ENCODE measurements at places on chromosomes 7 and 10.
A peak's percentile ranks its signal among the peaks of the same experiment; 100 is the strongest.

- no peak for DNase-seq
Measured at GRCh38 chr10:13703997-13704536, 117.3 kb downstream of the PRPF18 start.

GRCh38 chr7:98341106-98341505, 59.6 kb downstream of the BRI3 start:
- no peak for DNase-seq

DNA sequence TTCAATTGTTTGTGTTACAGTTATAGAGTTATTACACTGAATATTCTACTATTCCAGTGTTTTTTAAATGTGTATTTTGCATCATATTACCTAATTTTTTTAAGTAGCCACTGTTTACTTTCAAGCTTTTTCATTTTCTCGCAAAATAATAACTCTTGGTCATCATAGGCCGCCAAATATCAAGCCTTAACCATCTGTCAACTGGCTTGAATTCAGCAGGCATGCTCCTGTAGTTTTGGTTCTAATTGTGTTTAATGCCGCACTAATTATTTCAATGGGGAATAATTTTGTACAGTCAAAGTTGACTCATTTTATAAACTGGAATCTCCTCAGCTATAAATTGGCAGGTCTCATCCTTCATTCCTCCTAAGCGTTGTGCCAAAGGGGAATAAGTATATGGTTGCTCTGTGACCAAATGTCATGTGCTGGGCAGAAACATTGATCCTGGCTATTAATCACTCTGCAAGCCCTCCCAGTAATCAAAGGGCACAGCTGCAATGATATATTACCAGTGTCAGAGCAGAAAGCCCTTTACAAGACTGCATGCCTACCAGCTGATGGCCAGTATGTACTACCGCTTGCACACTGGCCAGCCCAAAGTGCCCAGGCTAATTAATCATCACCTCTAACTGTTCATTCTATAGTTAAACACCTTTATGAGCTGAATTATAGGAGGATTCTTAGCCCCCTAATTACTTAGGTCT, 74.8 kb downstream of the SKAP2 start:
- DNase-seq, result no peak

DNA sequence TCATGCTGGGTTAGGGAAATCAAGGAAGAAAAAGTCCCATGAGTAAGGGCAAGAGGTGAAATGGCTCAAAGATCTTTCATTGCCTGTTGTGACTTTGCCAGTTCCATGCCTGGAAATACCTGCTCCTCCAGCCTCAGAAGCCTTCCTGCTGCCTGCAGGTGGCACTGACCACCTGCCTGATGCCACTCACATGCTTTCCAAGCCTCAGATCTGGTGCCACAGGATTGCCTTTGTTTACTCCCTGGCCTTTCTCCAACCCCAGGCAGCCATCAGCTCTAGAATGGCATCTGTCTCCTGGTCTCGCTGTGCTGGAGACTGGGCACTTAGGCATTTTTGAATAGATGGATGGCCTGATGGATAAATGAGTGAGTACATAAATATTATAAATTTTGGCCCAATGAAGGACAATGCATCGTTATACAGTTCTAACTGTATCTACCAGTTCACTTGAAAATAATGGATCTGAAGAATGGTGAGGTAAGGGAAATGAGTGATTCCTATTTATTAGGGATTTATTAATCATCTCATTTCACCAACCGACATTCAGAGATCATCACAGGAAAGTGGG, 657.2 kb downstream of the INHBA start:
- DNase-seq, result peak; percentile 46

DNA sequence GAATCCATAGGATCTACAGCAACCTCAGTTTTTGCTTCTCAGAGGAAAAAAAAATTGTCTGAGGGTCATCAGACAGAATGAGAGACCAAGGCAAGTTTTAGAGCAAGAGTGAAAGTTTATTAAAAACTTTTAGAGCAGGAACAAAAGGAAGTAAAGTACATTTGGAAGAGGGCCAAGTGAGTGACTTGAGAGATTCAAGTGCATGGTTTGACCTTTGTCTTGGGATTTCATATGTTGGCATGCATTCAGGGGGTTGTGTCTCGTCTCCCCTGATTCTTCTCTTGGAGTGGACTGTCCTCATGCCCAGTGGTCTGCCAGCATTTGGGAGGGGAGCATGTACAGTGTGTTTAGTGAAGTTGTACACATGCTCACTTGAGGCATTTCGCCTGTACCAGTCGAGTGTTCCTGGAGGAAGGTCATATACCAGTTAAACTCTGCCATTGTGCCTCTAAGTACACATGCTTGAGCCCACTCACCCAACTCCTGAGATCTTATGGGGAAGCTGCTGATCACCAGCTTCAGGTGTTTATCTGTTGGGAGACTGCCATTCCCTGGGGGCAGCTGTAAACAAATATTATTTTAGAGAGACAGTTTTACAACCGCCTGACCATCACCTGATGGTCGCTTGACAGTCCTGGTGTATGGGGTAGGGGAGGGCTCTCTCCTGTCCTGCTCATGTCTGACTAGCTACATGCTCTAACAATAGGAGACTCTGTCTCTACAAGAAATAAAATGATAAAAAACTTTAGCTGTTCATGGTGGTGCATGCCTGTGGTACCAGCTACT, 109.4 kb downstream of the EEPD1 start:
- no peak for DNase-seq

- no peak for DNase-seq
Measured at GRCh38 chr7:159200421-159200820, 55.8 kb upstream of the VIPR2 start.

- DNase-seq, result no peak
Measured at GRCh38 chr10:4214908-4215307, 429.9 kb upstream of the KLF6 start.

DNA sequence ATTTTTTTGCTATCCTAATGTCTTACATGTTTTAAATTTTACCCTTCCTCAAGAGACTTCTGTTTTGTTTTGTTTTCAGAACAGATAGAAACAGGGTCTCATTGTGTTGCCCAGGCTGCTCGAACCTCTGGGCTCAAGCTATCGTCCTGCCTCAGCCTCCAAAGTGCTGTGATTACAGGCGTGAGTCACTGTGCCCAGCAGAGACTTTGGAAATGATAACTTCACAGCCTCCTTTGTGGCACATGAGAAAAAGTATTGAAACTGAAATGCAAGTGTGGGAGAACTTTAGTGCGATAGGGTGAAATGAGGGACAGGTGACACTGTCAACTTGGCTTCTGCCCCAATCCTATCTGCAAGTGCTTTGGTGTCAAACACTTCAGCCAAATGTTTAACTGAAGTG, 21.6 kb downstream of the IRF5 start:
- no peak for DNase-seq

GRCh38 chr7:22675917-22676343, 51.1 kb upstream of the IL6 start:
- DNase-seq, result no peak

GRCh38 chr7:151416941-151417315, 7.1 kb upstream of the WDR86 start:
- no peak for DNase-seq

Data from D341Med (cell line).